CD4-positive, CD25-positive, alpha-beta regulatory T cell (primary cell): ENCODE measurements at places on chromosomes 5 and 9. TPM values are rescaled to one million over a fixed set of nuclear protein-coding genes. Genes with fewer than 3 reads are reported as not detected.

The PTPN3 gene
- total RNA-seq: 0.47 TPM

The LCN6 gene
- not detected for total RNA-seq

The CFAP77 gene
- not detected for total RNA-seq

The TYRP1 gene
- total RNA-seq: not detected

The ITGA2 gene
- total RNA-seq: 0.42 TPM

The ANKRD31 gene
- 0.52 TPM for total RNA-seq

The AIF1L gene
- total RNA-seq: 0.12 TPM

The WDR38 gene
- not detected for total RNA-seq

The OSMR gene
- total RNA-seq: not detected

The FIBCD1 gene
- total RNA-seq: not detected

The CAVIN4 gene
- total RNA-seq: 0.25 TPM

The SPINK6 gene
- total RNA-seq: not detected

The RIC1 gene
- total RNA-seq: 29.9 TPM

The PCSK5 gene
- 2.0 TPM for total RNA-seq

The ANKRD34B gene
- not detected for total RNA-seq

The BARHL1 gene
- total RNA-seq: not detected

The SPATA31C1 gene
- not detected for total RNA-seq

The PCDHB11 gene
- total RNA-seq: not detected

The KCNN2 gene
- total RNA-seq: not detected

The PGM5 gene
- not detected for total RNA-seq

The CNTFR gene
- total RNA-seq: not detected

The EEIG1 gene
- 402 TPM for total RNA-seq

The SFXN1 gene
- 82.3 TPM for total RNA-seq

The CDH12 gene
- total RNA-seq: not detected

The IFNK gene
- not detected for total RNA-seq

The LRRC14B gene
- total RNA-seq: not detected

The MEIKIN gene
- total RNA-seq: not detected
